Left ventricle myocardium inferior (tissue), 1 donor: ENCODE measurements at places on chromosomes 3 and 15. TPM values are rescaled to one million over a fixed set of nuclear protein-coding genes. Genes with fewer than 3 reads are reported as not detected.

The CNTN3 gene
- 1.2 TPM for total RNA-seq

- H3K27ac ChIP-seq, result no peak overlapping the region
- no peaks in the 10 kb centered on the region for H3K4me1 ChIP-seq
- no peaks in the 10 kb centered on the region for H3K27me3 ChIP-seq
- H3K4me3 ChIP-seq, result no peak overlapping the region
- H3K36me3 ChIP-seq, result no peaks in the 10 kb centered on the region
Measured at GRCh38 chr3:1179146-1179545, 86.3 kb downstream of the CNTN6 start.

The CYP1A1 gene
- 0.41 TPM for total RNA-seq

GRCh38 chr15:78691167-78691850 lies 50.3 kb upstream of the CHRNB4 start:
- H3K36me3 ChIP-seq, result no peaks in the 10 kb centered on the region
- no peak overlapping the region for H3K27ac ChIP-seq
- DNase-seq, result no peak
- peaks cover 11% of the 10 kb centered on the region for H3K4me1 ChIP-seq
- H3K4me3 ChIP-seq, result no peak overlapping the region

DNA sequence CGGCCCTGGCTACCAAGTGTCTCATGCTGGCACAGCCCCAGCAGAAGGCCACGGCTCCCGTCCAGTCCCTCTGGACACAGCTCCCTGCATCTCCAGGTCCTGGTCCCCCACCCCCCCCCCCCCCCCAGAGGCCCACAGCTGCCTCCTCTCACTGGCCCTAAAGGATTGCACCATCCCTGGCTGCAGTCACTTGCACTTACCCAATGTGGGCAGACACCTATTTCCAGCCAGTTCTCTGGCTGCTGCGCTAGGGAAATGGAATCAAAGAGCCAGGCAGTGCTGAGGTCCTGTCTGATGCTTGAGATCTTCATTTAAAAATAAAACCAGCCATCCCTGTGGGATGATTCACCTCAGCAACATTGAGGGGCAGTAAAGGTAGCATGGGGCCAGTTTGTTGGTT lies 346.4 kb downstream of the OCA2 start:
- H3K27me3 ChIP-seq, result peaks cover 35% of the 10 kb centered on the region
- no peak for DNase-seq
- H3K4me1 ChIP-seq, result no peaks in the 10 kb centered on the region
- no peak overlapping the region for H3K27ac ChIP-seq
- H3K36me3 ChIP-seq, result no peaks in the 10 kb centered on the region
- H3K4me3 ChIP-seq, result no peak overlapping the region

GRCh38 chr3:132407025-132407424 lies 10.3 kb upstream of the DNAJC13 start:
- no peak overlapping the region for H3K4me3 ChIP-seq
- H3K36me3 ChIP-seq, result no peaks in the 10 kb centered on the region
- H3K27me3 ChIP-seq, result no peaks in the 10 kb centered on the region
- DNase-seq, result no peak
- no peak overlapping the region for H3K27ac ChIP-seq
- H3K4me1 ChIP-seq, result peaks cover 15% of the 10 kb centered on the region

- no peak overlapping the region for H3K4me3 ChIP-seq
- H3K4me1 ChIP-seq, result peaks cover 7% of the 10 kb centered on the region
- DNase-seq, result no peak
Measured at GRCh38 chr3:194458131-194458530, 28.7 kb downstream of the ATP13A3 start.

DNA sequence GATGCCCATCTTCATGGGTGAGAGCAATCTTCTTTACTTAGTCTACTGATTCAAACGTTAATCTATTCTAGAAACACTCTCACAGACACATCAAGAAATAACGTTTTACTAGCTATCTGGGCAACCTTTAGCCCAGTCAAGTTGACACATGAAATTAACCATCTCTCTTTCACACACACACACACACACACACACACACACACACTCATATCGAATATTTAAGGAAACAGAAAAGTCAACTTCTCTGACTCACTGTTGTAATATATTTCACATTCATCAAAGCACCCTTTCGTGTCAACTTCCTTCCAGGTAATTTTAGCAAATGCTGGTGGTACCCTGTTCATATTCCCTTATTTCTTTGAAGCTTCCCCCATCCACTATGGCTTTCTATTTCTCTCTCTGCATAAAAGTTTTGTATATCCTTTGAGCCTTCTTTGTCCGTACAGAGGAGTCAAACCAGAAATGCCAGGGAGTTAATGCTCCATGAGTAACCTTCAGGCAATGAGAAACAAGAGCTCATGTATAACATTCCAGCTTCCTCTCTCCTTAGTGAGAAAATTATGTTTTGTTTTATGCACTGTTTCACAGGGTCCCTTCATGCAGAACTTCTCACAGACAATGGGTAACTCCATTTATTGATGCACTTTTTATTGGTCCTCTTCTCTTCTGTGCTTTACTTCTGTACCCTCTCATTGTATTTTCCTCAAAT lies 335.5 kb upstream of the CBLB start:
- no peak overlapping the region for H3K4me3 ChIP-seq
- DNase-seq, result no peak
- H3K4me1 ChIP-seq, result peaks cover 22% of the 10 kb centered on the region
- H3K36me3 ChIP-seq, result no peaks in the 10 kb centered on the region
- H3K27ac ChIP-seq, result no peak overlapping the region

GRCh38 chr3:160126761-160127160 lies 98.5 kb upstream of the C3orf80 start:
- H3K27ac ChIP-seq, result no peak overlapping the region
- H3K4me1 ChIP-seq, result no peaks in the 10 kb centered on the region
- peaks cover 17% of the 10 kb centered on the region for H3K27me3 ChIP-seq
- DNase-seq, result no peak
- H3K4me3 ChIP-seq, result no peak overlapping the region

DNA sequence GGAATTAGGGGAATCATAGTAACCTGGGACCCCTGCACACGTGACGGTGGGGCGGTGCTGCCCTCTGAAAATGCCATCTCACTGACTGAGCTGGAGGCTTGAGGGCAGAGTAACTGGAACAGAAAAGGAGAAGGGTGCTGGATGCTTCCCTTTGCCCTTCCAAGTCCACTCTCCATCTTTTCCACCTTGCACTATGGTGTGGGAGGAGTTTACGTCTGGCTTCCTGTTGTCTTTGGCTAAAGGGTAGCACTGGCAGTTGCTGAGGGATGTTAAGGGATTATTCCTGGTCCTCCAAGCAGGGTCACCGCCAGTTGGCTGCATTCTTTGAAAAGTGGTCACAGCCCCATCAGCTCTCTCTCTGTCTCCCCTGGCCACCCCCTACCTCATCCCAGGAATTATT lies 129.4 kb upstream of the SNTN start:
- H3K4me1 ChIP-seq, result no peaks in the 10 kb centered on the region
- no peak for DNase-seq
- no peak overlapping the region for H3K27ac ChIP-seq
- H3K27me3 ChIP-seq, result peaks cover 22% of the 10 kb centered on the region

The CD200 gene
- total RNA-seq, result 1.1 TPM

The GOLGA6A gene
- total RNA-seq, result not detected

DNA sequence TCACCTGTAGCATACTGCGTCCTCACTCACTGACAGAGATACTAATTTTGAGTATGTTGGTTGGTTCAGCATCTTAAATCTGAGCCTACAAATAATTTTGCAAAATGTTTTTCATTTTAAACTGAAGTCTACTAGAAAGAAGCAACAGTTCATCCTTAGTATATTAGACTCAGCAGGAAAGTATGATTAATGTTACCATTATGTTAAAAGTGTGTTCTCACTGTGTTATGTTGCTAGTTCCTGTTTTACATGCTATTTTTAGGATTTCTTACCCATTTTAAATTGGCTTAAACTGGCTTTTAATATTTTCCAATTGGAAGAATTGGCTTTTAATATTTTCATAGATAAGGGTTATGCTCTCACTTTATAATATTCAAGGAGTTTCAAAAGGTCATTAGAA lies 25.7 kb downstream of the ACKR4 start:
- no peak for DNase-seq
- H3K27me3 ChIP-seq, result no peaks in the 10 kb centered on the region
- peaks cover 54% of the 10 kb centered on the region for H3K36me3 ChIP-seq
- peaks cover 19% of the 10 kb centered on the region for H3K4me1 ChIP-seq

GRCh38 chr3:177197041-177197726 lies at the start of gene TBL1XR1:
TSS of gene TBL1XR1 (minus strand) at chr3:177197482. CDS start at chr3:177064977, 132,505 bp downstream.
- H3K4me1 ChIP-seq, result peaks cover 44% of the 10 kb centered on the region
- H3K36me3 ChIP-seq, result no peaks in the 10 kb centered on the region
- DNase-seq, result peak; percentile 93
- peak within 1 kb of the TSS; percentile 87 for H3K4me3 ChIP-seq
- H3K27me3 ChIP-seq, result no peaks in the 10 kb centered on the region
- peak within 1 kb of the TSS; percentile 98 for H3K27ac ChIP-seq

DNA sequence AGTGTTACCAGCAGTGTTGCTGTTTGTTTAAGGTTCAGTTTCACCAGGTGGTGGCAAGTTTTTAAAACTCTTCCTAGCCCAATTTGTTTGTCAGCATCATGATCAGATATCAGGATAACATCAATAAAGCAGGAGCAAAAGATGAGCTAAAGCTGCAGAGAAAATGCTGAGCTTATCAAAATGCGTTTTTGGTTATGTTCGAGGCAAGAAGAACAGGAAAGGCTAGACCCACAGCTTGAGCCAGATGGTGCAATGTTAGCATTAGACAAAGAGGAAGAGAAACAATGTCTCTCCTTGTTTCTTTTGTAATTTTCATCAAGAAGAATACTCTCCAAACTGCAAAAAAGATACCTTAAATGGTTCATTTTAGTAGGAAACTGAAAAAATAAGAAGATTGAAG lies 66.2 kb downstream of the THRB start:
- H3K4me3 ChIP-seq, result no peak overlapping the region
- no peak for DNase-seq
- no peaks in the 10 kb centered on the region for H3K27me3 ChIP-seq
- H3K4me1 ChIP-seq, result peaks cover 25% of the 10 kb centered on the region

The TGM5 gene
- total RNA-seq, result not detected

GRCh38 chr3:71003511-71003910 lies 580.0 kb downstream of the FOXP1 start:
- H3K4me3 ChIP-seq, result no peak overlapping the region
- H3K27me3 ChIP-seq, result no peaks in the 10 kb centered on the region
- H3K36me3 ChIP-seq, result peaks cover 24% of the 10 kb centered on the region
- peaks cover 69% of the 10 kb centered on the region for H3K4me1 ChIP-seq

GRCh38 chr3:62051506-62051905 lies 321.8 kb downstream of the FEZF2 start:
- H3K4me1 ChIP-seq, result peaks cover 24% of the 10 kb centered on the region
- H3K27me3 ChIP-seq, result no peaks in the 10 kb centered on the region
- no peak overlapping the region for H3K4me3 ChIP-seq
- no peak overlapping the region for H3K27ac ChIP-seq
- no peaks in the 10 kb centered on the region for H3K36me3 ChIP-seq

The SYNM gene
- total RNA-seq, result 378 TPM

- no peaks in the 10 kb centered on the region for H3K27me3 ChIP-seq
- no peaks in the 10 kb centered on the region for H3K4me1 ChIP-seq
- no peaks in the 10 kb centered on the region for H3K36me3 ChIP-seq
- no peak for DNase-seq
- H3K4me3 ChIP-seq, result no peak overlapping the region
Measured at GRCh38 chr3:110909839-110910238, 161.8 kb upstream of the NECTIN3 start.

The ITGB5 gene
- total RNA-seq, result 122 TPM

The NR1I2 gene
- total RNA-seq, result not detected

DNA sequence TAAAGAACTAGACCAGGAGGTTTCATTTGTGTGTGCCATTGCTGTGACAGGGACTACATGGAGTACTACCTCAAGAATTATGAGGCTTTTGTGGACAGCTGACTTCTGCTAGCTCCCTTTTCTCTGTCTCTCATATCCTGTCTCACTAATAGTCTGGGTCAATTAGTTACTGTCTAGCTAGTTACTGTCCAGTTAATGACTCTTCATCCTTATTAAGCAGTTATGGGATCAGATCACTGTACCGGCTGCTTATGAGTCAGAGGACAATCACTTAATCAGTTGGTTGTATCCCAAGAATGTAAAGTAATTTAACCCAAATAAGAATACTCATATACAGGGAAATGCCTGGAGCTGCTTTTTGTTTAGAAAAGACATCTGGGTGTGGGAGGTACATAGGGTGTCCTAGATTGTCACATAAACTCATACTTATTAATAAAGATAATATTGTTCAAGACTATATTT lies 158.0 kb downstream of the CDIN1 start:
- no peak for DNase-seq
- H3K4me1 ChIP-seq, result peaks cover 8% of the 10 kb centered on the region
- H3K27me3 ChIP-seq, result no peaks in the 10 kb centered on the region
- no peak overlapping the region for H3K4me3 ChIP-seq
- H3K27ac ChIP-seq, result no peak overlapping the region
- no peaks in the 10 kb centered on the region for H3K36me3 ChIP-seq

DNA sequence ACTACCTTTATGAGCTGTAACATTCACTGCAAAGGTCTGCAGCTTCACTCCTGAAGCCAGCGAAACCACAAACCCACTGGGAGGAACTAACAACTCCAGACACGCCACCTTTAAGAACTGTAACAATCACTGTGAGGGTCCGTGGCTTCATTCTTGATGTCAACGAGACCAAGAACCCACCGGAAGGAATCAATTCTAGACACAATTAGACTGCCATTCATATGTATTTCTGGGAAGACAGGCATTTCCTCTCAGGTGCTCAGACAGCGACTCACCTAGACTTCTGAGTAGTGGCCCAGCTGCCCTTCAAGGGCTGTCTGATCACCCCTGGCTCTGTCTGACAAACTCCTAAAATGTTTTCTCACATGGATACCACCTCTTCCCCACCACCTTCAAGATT lies 506.8 kb downstream of the PDCD6IP start:
- no peaks in the 10 kb centered on the region for H3K36me3 ChIP-seq
- no peak for DNase-seq
- no peaks in the 10 kb centered on the region for H3K4me1 ChIP-seq
- peaks cover 8% of the 10 kb centered on the region for H3K27me3 ChIP-seq
- no peak overlapping the region for H3K4me3 ChIP-seq

- no peak overlapping the region for H3K27ac ChIP-seq
- H3K36me3 ChIP-seq, result no peaks in the 10 kb centered on the region
- peaks cover 2% of the 10 kb centered on the region for H3K27me3 ChIP-seq
- H3K4me1 ChIP-seq, result peaks cover 10% of the 10 kb centered on the region
Measured at GRCh38 chr3:185172086-185173049, 19.5 kb upstream of the C3orf70 start.

The BCHE gene
- total RNA-seq, result 2.3 TPM

GRCh38 chr3:61857297-61857696 lies 295.9 kb downstream of the PTPRG start:
- H3K36me3 ChIP-seq, result no peaks in the 10 kb centered on the region
- no peak for DNase-seq
- no peaks in the 10 kb centered on the region for H3K27me3 ChIP-seq
- H3K4me1 ChIP-seq, result peaks cover 76% of the 10 kb centered on the region
- no peak overlapping the region for H3K27ac ChIP-seq

- H3K4me3 ChIP-seq, result no peak overlapping the region
- no peaks in the 10 kb centered on the region for H3K4me1 ChIP-seq
- H3K36me3 ChIP-seq, result no peaks in the 10 kb centered on the region
- no peaks in the 10 kb centered on the region for H3K27me3 ChIP-seq
- no peak for DNase-seq
- no peak overlapping the region for H3K27ac ChIP-seq
Measured at GRCh38 chr3:140343211-140344081, 334.4 kb upstream of the TRIM42 start.
